ENCODE measurements at places on chromosomes 6 and 20. TPM values are rescaled to one million over a fixed set of nuclear protein-coding genes. Genes with fewer than 3 reads are reported as not detected.

Gene LINC00237
- total RNA-seq = not detected

Gene F13A1
- total RNA-seq = not detected

Gene CDS2
- total RNA-seq = 47.1 TPM

Gene TRIM31
- not detected for total RNA-seq

Gene POU5F1
- not detected for total RNA-seq

Gene CST8
- not detected for total RNA-seq

Gene ECT2L
- not detected for total RNA-seq

Gene POPDC3
- total RNA-seq = 25.8 TPM

Gene SLC17A3
- not detected for total RNA-seq

Gene SALL4
- not detected for total RNA-seq

- DNase-seq = no peak
These were observed 39.2 kb downstream of the TMEM242 start for GRCh38 chr6:157283900-157284737.

DNA sequence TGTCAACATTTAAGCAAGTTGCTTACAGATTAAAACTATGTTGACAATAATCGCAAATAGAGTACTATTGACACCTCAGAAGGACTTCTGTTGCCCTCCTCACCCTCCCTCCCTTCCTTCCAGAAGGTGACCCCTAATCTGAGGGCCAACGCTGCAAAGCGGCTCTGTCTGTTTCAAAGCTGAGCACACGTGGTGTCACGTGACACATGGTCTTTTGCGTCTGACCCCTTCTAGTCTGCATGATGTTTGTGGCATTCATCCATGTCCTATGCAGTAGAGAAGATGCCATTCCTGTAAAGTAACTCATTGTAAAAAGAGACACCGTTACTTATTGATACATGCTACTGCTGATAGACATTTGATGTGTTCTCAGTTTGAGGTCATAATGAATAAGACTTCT, 182.3 kb downstream of the THBS2 start:
- no peak for DNase-seq

DNA sequence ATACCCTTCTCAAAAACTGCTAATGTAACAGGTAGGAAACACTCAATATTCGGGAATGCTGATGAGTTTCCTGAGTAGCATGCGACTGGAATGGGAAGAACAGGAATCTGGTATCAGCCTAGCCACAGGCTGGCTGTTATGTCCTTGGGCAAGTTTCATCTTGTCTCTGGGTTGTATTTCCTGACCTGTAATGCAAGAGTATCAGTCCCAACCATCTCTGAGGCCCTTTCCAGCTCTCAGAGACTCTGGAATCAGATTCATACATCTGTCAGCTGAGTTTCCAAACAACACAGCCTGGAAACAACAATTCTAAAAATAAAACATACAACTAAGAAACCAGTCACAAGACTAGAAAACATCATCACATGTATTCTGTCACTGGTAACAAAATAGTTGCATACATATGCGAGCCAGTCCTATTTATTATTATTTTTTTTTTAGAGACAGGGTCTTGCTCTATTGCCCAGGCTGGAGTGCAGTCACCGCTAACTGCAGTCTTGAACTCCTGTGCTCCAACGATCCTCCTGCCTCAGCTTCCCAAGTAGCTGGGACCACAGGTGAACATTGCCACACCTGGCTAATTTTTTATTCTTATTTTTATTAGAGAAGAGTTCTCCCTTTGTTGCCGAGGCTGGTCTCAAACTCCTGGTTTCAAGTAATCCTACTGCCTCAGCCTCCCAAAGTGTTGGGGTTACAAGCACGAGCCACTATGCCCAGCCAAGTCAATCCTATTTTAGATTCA, 16.7 kb upstream of the TFAP2A start:
- DNase-seq = no peak

- no peak for DNase-seq
These were observed 146.1 kb downstream of the TFAP2A start for GRCh38 chr6:10268611-10269310.

- peak; percentile 79 for DNase-seq
These were observed 111.6 kb downstream of the TBC1D32 start for GRCh38 chr6:121222656-121223055.

DNA sequence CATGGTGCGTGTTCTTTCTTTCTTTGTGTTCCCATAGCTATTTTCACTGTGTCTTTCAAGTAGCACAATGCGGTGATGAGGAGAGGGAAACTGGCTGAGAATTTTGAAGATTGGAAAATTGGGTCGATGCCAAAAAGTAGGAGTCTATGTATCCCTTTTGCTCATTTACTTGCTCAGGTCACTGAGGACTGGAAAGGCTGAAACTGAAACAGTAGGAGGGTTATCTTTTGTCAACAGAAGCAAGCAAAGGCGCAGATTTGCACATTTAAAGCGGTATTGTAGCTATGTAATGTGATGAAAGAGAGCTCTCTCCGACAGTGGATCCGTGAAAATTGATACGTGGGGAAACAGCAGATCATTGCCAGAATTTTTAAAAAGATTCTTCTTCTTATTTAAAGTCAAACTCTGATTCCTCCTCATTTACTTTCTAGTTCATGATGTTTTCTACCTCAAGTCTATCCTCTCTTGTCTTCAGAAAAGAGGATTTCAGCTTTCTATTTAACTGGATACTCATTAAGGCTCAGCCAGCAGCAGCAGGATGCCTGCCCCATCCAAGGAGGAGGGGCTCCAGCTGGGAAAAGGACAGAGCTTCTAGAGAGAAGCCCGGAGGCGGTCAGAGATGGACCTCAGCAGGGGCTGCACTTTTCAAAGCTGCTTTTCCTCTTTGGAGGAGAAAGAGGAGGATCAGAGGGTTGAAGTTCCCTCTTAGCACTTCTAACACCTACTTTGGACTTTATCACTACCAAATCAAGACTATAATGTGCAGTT, 15.9 kb upstream of the FYN start:
- peak; percentile 30 for DNase-seq

DNA sequence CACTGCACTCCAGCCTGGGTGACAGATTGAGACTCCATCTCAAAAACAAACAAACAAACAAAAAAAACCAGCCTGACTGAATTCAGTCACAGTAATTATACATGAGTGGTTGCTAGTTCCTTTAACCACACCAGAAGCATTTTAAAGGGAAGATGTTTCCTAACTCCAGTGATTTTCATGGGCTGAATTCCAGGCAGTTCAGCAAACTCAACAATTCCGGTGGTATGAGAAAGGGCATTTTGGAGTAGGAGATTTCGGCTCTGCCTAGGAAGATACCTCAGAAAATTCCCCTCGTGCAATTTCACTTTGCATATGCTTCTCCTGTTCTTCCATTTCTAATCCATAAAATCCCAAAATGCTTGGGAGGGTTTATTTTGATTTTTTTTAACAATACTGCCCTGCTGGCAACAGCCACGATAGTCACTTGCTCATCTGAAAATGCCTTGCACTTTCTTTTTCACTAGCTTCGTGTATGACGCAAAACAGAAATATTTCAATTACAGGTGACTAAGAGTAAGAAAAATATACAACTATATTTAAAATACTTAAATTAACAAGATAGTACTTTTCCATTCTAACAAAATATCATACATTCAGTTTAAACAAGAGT, 48.3 kb upstream of the IPCEF1 start:
- peak; percentile 84 for DNase-seq

- no peak for DNase-seq
These were observed 52.1 kb downstream of the YTHDF1 start for GRCh38 chr20:63163596-63164483.

DNA sequence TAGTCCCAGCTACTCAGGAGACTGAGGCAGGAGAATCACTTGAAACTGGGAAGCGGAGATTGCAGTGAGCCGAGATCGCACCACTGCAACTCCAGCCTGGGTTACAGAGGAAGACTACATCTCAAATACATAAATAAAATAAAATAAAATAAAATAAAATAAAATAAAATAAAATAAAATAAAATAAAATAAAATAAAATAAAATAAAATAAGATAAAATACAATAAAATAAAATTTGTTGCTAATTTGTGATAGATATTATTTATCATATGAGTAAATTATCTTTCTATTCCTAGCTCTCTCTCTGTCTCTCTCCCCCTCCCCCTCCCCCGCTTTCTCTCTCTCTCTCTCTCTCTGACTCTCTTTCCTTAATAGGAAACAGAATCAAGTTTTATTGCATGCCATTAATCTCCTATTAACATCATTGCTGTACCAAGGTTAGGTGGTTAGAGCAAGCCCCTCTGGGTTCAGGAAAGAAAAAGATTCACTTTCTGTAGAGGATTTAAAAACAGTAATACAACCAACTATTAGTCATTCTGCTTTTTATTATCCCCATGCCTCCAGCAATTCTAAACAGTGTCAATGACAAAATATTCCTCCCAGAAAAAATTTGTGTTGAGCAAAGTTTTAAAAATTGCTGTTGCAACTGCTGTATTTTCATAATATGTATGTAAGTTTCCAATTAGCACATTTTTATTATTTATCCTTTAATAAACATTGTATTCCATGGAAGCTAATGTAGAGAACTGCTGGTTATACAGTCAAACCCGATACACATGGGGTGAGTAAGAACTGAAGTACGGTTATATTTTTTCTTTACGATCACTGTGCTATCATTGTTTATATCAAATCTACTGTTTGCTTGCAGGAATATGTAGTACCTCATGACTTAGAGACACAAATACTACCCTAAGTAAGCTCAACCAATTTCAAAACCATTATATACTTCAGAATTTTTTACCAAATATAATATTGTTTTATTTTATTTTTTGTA, 22.1 kb downstream of the BMP5 start:
- DNase-seq = peak; percentile 35

- DNase-seq = peak; percentile 92
These were observed 704.2 kb upstream of the CITED2 start for GRCh38 chr6:140078561-140079125.

GRCh38 chr6:132811276-132811675, 3.1 kb upstream of the RPS12 start:
- peak; percentile 35 for DNase-seq

DNA sequence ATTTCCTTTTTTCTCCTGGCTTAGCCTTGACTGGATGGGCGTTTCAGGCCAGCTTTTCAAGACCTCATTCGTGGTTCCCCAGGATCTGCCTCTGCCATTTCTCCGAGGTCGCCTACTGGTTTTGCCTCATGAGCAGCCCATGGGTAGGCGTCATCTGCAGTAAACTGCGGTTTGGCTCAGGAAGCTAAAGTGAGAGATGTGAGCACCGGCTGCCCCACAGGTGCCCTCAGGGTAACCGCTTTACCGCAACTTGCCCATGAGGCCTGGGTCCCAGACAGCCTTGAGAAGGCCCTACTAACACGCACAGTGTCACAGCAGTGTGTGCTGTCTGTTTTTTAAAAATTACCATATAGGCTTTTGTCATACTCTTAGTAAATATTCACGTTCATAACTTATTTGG, 53.4 kb upstream of the TBXT start:
- no peak for DNase-seq

DNA sequence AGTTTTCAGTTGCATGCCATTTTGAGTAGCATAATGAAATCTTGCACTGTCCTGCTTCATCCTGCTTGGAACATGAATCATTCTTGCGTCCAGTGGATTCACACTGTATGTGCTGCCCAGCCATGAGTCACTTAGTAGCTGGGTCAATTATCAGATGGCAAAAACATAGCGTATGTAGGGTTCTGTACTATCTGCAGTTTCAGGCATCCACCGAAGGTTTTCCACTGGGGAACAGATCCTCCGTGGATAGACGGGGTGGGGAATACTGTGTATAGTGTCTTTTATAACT, 61.4 kb downstream of the IL22RA2 start:
- peak; percentile 36 for DNase-seq

DNA sequence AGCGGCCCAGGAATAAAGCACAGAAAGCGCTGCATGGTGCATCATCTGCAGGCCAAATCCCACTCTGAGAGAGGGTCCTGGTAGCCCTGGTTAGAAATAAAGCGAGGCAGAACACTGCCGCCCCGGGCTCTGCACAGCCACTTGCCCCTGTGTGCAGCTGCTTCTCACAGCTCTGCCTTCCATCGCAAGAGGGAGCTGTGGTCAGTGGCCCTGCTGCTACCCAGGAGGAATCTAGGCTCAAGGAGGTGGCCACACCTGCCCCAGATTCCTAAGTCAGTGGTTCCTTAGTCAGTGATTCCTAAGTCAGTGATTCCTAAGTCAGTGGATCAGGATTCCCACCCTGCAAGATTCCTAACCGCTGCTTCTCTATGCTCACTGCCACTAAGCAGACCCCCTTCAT, 8.8 kb downstream of the CDH4 start:
- DNase-seq = no peak

DNA sequence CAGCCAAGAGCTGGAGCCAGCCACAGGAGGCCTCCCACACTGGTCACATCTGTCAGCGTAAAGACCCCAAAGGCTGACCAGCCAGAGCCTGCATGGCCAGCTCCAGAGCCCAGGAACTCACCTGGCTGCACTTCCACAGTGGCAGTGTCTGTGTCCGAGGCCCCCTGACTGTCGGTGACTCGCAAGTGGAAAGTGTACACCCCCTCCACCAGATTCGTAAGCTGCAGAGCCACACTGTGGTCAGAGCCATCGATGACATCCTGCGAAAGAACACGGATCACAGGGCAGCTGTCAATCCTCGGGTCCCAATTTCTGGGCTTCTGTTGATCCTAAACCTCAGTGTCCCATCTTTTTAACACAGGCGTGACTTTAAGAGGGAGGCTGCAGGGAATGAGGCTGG, 69.3 kb downstream of the ALDH5A1 start:
- no peak for DNase-seq

Data from IMR-90 (cell line).